ENCODE measurements at places on chromosomes 4 and X. TPM values are rescaled to one million over a fixed set of nuclear protein-coding genes. Genes with fewer than 3 reads are reported as not detected.

The ARX gene
- not detected for total RNA-seq

The TASL gene
- not detected for total RNA-seq

The GDI1 gene
- total RNA-seq = 67.4 TPM

The TRIM61 gene
- total RNA-seq = not detected

DNA sequence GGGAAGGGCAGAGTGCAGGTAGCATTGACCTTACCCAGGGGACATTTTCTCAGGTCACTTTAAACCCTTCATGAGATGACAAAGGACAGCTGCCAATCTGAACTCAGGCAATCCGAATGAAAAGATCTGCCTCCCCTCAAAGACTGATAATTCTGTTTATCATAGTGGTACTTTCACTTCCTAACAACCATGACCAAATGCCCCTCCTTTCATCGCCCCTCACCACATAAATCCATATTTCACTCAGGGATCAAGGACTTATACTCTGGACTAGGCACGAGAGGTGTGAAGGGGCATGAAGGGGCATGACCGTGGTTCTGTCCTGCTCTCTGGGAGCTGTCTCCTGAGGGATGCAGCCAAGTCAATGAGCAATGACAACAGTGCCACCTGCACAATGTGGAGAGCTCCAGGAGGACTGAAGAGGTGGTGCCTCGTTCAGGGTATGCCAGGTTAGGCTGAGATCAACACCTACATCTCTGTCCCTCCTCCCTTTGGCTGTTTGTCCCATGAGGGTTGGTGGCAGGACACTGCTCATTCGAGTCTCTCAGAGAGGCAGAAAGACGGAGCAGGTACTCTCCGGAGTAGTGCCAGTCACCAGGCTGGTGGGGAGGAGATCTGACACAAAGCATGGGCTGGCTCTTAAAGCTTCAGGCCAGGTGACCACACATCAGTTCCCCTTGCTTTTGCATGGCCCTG, 12.5 kb downstream of the HS3ST1 start:
- H3K36me3 ChIP-seq = no peaks in the 10 kb centered on the region
- H3K4me1 ChIP-seq = no peaks in the 10 kb centered on the region
- DNase-seq = no peak
- no peaks in the 10 kb centered on the region for H3K27me3 ChIP-seq

DNA sequence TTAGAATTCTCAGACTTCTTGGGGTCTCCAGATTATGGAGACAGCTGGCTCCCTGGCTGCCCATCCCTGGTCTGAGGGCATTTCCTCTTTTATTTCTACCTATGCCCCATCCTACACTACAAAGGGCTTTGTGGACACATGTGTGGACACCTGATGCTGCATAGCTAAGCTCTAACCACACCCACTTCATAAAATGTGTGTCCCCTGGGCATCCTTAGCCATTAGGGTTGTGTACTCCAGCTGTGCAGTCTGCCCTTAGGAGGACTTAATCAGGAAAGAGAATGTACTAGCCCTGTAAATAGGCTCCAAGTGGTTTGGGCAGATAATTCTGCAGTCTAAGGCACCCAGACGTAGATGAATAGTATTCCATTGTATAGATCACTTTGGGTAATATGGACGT, 47.0 kb downstream of the COQ2 start:
- no peaks in the 10 kb centered on the region for H3K27me3 ChIP-seq
- no peaks in the 10 kb centered on the region for H3K4me1 ChIP-seq
- H3K36me3 ChIP-seq = no peaks in the 10 kb centered on the region

DNA sequence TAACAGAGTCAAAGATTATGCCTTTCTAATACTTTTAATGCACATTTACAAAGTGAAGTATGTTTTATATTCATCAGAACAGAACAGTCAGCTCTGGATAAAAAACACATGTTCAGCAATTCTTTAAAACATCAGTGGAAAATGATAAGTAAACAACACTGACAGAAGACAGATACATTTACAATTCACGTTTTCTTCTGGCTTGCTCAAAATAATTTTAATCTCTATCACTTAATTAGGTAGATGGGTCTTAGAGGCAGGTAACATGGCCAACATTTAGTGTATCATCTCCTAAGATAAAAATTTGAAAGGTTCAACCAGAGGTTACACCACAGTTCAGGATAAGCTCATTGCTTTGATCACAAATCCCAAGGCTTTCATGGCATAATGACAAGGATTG, 156.8 kb upstream of the MAB21L2 start:
- H3K27ac ChIP-seq = no peak overlapping the region
- H3K4me3 ChIP-seq = no peak overlapping the region
- no peaks in the 10 kb centered on the region for H3K36me3 ChIP-seq
- H3K27me3 ChIP-seq = no peaks in the 10 kb centered on the region

DNA sequence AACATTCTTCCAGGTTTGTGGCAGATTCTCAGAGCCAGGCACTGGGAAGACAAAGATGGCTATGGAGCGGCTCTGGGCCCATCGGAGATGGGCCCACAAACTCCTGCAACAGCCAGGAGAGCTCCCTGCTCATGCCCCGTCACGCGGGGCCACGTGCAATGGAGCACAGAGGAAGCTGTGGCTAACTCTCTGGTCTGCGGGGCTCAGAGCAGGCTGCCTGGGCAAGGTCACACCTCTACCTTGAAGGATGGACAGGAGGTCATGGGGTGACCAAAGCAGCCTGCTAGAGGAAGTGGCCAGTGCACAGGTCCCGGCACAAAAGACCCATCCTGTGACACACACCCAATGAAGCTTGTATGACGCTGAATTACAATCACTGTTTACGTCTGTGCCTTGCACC, 45.2 kb downstream of the C4orf50 start:
- no peak for DNase-seq
- no peaks in the 10 kb centered on the region for H3K36me3 ChIP-seq
- H3K4me3 ChIP-seq = no peak overlapping the region
- no peak overlapping the region for H3K27ac ChIP-seq
- H3K27me3 ChIP-seq = no peaks in the 10 kb centered on the region
- H3K4me1 ChIP-seq = no peaks in the 10 kb centered on the region

DNA sequence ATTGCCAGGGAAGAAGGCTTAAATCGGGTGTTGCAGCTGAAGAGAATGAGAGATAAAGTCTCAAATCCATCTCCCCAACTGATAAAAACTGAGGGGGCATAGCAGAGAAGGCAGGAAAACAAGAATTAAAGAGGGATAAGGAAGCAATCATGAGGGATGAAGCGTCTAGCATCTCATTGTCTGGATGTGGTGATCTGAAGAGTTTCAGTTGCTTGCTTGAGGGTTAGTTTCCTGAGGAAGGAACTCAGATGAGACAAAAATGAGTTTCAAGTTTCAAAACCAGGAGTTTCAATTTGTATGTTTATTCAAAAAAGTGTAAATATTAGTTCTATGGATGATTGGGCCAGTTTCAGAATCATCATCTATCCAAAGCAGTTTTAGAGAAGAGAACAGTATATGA, 496.9 kb downstream of the RAB28 start:
- H3K27ac ChIP-seq = no peak overlapping the region
- H3K36me3 ChIP-seq = no peaks in the 10 kb centered on the region
- no peak overlapping the region for H3K4me3 ChIP-seq
- no peak for DNase-seq

DNA sequence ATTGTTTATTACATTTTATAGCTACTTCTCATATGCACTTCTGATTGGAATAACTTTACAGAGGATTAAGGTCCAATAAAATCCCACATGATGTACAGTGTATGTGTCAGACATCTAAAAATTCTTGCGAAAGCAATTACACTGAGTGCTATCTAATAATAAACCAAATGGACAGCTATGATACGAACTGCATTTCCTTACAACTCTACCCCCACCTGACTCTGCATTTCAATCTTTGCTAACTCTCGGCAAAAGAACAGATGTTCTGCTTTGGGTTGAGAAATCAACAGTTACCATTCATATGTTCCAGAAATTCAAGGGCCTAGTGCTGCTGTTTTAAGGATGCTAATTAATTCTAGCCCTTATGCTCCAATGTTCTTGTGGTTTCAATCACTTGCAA, 287.9 kb upstream of the NOCT start:
- H3K27ac ChIP-seq = no peak overlapping the region
- no peak for DNase-seq
- no peaks in the 10 kb centered on the region for H3K4me1 ChIP-seq
- H3K36me3 ChIP-seq = no peaks in the 10 kb centered on the region
- no peak overlapping the region for H3K4me3 ChIP-seq
- H3K27me3 ChIP-seq = no peaks in the 10 kb centered on the region

GRCh38 chr4:87422104-87423052, at the start of gene NUDT9:
Gene NUDT9 (plus strand): TSS chr4:87422573. CDS start chr4:87422906, 333 bp downstream.
- H3K27ac ChIP-seq = peak within 1 kb of the TSS; percentile 87
- peak; percentile 92 for DNase-seq
- peaks cover 2% of the 10 kb centered on the region for H3K4me1 ChIP-seq
- H3K27me3 ChIP-seq = no peaks in the 10 kb centered on the region
